GM18507 (cell line): ENCODE measurements at places on chromosomes 1 and 21.

- no peak for DNase-seq
These were observed 29.8 kb upstream of the RNF186 start for GRCh38 chr1:19844731-19845495.

- no peak for DNase-seq
These were observed 5.7 kb upstream of the ARID1A start for GRCh38 chr1:26690157-26690556.

DNA sequence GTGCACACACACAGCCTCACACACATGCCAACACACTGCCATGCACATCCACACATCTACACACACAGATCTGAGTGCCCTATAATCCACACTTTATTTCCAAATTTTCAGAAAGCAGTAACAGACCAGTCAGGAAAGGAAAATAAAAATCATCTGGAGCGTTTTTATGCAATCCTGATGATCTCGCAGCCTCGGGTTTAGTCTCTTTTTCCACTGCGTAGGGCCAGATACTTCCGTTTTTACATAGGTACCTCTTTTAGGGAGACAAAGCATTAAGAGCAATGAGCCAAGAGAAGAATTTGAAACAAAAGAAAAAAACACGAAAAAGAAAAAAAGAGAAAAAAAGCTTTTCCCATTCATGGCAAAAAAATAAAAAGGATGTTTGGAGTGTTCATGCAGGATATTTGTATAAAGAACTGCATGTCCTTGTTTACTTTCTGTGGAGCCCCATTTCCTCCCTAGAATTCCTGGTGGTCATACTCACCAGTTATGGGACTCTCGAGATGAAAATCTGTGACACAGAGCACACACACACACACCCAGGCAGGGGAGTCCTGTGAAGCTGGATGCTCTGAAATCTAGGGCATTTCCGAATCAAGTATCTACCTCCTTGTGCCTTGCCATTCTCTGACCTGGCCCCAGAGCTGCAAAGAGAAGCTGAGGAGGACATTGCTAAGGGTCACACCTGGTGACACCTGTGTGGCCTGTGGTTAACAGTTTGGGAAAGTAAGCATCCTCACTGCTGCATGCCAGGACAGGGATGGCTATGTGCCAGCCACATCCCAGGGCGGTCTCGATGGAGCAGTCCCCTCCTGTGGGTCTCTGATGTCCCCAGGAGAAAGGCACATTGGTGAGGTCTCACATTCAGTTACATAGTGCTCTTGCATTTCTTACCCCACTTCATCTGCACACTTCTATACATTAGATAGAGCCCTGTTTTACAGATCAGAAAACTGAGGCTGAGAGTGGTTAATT is 83.6 kb downstream of the RUNX1 start:
- no peak for DNase-seq

DNA sequence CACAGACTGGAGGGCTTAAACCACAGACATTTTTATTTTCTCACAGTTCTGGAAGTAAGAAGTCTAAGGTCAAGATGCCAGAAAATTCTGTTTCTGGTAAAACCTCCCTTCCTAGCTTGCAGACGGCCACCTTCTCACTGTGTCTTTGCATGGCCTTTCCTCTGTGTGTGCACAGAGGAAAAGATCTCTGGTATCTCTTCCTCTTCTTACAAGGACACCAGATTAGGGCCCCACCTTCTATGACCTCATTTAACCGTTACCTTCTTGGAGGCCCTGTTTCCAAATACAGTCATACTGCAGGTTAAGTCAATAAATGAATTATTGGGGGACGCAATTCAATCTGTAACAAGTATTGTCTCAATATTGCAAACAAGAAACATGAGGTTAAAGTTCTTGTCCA is 63.0 kb upstream of the PRDX6 start:
- no peak for DNase-seq

DNA sequence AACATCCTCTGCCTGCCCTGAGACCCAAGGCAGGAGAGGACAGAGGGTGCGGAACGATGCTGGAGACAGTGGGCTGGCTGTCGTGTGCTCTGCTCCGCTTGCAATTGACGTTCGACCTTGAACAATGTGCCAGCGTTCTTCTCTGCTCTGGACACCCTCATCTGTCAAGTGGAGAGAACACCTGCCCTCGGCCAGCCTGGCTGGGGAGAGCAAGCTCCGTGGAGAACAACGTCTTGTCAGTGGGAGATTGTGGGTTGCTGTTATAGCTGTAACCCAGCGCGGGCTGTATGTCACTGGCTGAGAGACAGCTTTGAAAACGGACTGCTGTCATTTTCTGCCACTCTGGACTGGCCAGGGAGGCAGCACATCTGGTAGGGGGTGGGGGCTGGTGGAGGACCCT is 14.7 kb downstream of the KIAA1614 start:
- DNase-seq = no peak

- no peak for DNase-seq
These were observed 38.1 kb downstream of the MRAP start for GRCh38 chr21:32336711-32337110.

- no peak for DNase-seq
These were observed 307.2 kb downstream of the HHIPL2 start for GRCh38 chr1:222240536-222241181.

DNA sequence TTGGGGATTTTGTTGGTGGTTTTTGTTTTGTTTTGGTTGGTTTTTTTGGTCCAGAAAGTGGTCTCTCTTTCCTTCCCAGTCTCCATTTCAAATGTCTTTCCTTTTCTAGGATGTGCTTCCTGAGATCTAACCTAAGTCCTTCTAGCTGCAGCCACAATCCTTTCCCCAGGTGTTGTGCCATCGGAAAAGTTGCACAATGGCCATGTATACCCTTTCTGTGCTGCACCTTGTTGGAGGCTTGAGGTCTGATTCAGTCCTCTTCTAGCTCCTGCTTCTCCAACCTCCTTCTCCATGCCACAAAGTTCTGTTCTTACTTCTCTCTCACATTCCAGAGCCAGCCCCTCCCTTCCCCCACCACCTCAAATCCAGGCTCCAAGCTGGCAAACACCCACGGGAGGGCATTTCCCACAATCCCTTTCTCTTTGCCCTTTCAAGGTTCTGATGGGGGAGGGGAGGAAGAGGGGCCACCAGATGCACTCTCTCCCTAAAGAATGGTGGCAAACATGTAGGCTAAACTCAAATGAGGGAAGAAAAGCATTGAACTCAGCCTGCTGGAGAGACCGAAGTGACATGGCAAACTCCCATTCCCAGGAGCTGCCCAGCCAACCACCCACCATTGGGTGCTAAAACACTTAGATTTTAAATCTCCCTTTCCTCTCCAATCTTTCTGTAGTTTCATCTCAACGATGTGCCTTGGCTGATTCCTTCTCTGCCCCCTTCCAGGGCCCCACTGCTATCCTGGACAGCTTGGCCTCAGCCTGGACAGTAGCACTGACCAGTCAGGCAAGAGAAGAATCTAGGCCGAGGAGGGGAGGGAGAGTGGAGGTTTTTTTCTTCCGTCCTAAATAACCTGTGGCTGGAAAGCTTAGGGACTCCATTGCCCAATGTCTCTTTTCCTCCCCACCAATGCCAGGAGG is 2.9 kb downstream of the KCNJ10 start:
- DNase-seq = no peak

- DNase-seq = no peak
These were observed 797 bp downstream of the WDR47 start for GRCh38 chr1:109040989-109041620.

DNA sequence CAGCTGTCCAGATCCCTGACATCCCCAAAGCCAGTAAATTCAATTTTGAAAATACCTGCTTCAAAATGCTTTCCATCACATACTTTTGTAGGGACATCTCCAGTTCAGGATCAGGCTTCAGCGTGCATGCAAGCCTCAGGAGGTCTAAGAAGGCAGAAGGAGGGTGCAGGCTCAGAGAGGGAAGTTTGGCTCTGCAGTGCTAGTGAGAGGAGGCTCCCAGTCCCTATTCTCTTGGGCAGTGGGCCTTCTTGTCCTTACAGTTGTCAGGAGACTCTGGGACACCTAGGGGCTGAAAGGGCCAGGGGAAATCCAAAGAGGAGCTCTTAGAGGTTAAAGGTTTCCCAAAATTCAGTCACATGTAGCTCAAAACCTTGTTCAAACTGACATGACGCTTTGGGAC is 20.1 kb downstream of the ADCY10 start:
- no peak for DNase-seq

DNA sequence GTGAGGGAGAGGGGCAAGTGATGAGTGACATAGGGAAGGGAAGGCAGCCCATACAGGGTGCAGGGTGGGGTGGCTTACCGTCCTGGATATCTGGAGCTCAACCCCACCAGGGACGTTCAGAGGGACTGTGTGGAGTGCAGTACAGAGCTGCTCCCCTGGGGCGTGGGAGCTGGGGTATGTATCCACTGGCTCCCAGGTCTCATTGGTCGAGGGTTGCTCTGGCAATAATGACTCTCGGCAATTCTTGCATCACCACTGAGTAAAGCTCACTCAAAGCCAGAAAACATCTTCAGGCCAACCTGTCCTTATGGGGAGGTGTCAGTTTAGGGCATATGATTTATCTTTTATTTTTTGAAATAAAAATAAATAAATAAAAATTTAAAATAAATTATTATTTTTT is 43.2 kb upstream of the RUNX3 start:
- DNase-seq = no peak

- no peak for DNase-seq
These were observed 15.9 kb upstream of the AGTRAP start for GRCh38 chr1:11720033-11720376.

DNA sequence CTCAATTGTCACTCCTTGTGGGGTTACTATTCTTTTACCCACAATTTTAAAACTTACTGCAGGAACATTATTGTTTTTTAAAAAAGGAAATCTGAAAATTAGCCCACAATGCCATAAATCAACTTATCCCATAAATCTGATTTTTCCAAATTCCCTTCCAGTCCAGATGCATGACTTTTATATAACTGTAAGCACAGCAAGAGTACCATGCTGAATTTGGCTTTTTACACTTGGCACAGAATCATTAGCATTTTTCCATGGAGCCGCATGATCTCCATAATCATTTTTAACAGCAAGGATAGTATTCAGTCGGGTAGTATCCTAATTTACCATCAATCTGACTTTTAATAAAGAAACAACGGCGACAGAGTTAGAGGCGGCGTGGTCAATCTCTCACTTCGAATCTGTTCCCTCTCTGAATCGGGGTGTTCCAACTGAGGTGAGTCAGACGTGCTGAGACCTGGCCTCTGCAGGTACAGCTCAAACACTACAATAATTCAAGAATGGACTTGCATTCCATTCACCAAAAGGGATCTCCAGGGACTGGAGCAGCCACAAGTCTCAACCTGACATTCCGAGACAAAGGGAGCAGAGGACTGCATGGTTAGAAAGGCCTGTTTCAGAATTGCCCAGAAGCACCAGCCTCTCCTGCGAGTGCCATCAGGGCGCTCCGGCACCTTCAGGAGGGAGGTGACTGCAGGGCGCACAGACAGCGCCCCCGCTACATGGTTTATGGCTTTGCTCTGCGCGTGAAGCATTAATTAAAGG is 48.9 kb downstream of the SLC66A1 start:
- no peak for DNase-seq

DNA sequence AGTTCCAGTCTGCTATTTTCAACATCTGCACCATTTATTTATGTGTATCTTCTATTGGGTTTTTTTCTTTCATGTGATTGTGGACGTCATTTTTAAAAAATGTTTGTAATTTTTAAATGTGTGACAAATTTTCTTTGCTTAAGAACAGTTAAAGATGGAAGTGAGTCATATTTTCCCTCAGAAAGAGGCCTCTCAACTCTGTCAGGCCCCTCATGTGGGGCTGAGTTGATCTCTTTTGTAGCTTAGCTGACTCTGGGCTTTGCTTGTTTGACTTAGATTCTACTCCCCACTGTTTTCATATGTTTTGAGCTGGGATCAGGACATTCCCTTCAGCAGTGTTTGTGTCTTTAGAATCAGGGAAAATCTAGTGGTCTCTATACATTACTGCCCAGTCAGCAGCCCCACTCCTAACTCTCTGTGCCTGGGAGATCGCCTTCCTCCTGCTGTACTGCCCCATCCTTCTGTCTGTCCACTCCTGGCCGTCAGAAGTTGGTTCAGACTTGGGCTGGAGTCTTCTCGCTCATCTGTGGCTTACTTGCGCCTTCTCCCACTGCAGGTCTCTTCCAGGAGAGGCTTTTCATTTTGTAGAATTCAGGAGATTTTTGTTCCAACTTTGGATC is 137.4 kb downstream of the DYRK1A start:
- DNase-seq = no peak

DNA sequence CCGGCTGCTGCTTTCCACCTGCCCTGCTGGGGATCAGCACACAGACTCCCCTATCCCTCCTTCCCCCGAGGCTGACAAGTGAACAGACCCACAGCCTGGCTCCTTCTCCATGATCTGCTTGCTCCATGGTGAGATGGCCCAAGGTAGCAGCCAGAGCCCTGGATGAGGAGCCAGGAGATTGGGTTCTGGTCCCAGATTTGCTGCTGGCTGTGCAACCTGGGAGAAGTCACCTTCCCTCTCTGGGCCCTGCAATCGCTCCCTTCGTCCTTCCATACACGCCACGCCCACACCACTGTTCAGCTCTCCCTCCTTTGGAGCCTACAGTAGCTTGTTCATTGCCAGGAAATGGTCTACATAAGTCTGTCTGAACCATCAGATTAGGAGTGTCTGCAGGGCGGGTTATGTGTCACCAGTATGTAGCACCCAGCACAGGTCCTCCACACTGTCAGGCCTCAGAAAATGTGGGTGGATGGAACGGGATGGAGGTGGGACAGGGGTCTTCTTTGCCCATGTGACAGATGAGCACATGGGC is 9.2 kb upstream of the EPHA8 start:
- no peak for DNase-seq

GRCh38 chr1:244860914-244861610 is 3.3 kb downstream of the HNRNPU start:
- no peak for DNase-seq

- DNase-seq = no peak
These were observed 24.7 kb downstream of the ATP1A1 start for GRCh38 chr1:116397728-116398127.

DNA sequence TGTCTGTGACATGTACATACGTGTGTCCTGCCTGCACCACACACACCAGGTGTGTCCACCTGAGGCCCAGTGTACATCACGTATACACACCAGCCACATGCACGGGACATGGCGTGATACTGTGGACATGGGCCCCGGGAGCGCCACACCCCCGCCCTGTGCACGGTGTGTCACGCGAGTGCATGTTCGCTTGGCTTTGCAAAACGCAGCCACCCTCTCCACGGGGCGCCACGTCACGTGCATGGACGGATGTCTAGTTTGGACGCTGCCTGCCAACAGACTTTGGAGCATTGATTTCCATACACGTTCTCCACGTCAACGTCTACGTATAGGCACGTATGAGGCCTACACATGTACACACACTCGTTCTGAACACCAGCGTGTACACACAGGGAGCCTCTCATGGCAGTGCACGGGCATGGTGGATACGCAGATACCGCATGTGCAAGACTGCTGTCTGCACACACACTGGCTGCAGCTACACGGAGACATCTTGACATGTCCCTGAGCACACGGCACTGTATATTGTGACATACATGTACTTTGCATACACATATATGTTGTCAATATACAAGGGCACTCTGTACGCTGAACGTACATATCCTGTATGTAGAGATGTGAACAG is 2.7 kb downstream of the TMEM240 start:
- no peak for DNase-seq

- DNase-seq = no peak
These were observed 78.2 kb upstream of the TENT5C start for GRCh38 chr1:117527566-117528102.

GRCh38 chr1:207806531-207807325 is 54.9 kb downstream of the CD46 start:
- DNase-seq = no peak
